ENCODE measurements at places on chromosomes 6 and 20.

DNA sequence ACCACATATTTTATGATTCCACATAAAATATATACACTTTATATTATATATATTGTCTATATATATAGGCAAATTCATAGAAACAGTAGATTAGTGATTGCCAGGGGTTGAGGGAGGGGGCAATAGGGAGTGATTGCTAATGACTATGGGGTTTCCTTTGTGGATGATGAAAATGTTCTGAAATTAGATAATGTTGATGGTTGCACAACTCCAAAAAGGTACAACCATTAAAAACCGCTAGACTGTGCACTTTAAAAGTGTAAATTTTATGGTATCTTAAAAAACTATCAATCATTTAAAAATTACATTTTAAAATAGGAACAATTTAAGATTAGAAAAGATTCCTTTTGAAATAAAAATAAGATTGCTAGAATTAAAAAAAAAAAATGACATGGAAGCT is 23.8 kb upstream of the CEP85L start:
- DNase-seq, result no peak

DNA sequence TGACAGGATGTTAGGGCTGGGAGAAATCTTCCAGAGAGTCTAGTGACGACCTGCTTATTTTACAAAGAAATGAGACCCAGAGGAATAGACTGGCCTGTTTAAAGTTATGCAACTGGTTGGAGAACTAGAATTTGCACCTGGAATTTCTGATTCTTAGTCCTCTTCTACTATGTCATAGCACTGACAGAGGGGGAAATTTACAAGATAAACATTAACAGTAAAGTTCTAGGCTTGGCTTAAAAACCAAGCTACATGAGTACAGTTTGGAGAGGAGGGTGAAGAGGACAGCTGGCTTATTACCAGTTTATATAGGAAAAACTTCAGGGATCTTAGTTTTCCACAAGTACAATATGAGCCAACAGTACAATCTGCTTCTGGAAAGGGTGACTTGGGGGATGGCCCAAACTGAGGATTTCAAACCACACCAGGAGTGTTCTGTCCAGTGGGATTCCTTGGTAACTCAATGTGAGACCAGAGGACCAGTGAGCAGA is 269.6 kb downstream of the CD109 start:
- DNase-seq, result no peak

DNA sequence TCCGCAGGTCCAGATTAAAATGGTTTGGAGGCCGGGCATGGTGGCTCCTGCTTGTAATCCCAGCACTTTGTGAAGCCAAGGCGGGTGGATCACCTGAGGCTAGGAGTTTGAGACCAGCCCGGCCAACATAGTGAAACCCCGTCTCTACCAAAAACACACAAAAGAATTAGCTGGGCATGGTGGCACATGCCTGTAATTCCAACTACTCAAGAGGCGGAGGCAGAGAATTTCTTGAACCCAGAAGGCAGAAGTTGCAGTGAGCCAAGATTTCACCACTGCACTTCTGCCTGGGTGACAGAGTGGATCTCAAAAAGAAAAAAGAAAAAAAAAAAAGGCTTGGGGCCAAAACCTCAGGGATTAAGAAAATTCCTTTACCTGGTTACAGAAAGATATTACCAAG is 30.5 kb downstream of the C6orf15 start:
- no peak for DNase-seq

GRCh38 chr20:1992359-1993110 is 1.3 kb downstream of the PDYN start:
- no peak for DNase-seq

DNA sequence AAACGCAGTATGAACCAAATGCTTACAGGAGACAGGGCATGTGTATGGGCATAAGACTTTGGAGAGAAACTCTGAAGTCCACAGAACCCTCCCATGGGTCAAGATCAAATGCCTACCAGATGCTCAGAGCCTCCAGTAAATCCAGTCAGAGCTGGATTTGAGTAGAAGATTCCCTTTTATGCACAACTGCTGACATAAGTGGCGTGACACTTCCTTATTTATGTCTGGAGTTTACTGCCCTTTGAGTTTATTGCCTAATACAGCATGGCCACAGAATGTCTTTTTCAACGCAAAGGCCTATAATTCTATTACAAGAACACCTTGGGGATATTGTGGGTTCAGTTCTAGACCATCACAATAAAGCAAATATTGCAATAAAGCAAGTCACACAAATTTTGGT is 220.0 kb upstream of the FOXQ1 start:
- DNase-seq, result no peak

- no peak for DNase-seq
These were observed 497.2 kb upstream of the CDH4 start for GRCh38 chr20:60754856-60755255.

GRCh38 chr6:88760091-88760490 is 203.3 kb downstream of the RNGTT start:
- no peak for DNase-seq

GRCh38 chr6:106508277-106508676 is 121.0 kb downstream of the RTN4IP1 start:
- DNase-seq, result no peak

DNA sequence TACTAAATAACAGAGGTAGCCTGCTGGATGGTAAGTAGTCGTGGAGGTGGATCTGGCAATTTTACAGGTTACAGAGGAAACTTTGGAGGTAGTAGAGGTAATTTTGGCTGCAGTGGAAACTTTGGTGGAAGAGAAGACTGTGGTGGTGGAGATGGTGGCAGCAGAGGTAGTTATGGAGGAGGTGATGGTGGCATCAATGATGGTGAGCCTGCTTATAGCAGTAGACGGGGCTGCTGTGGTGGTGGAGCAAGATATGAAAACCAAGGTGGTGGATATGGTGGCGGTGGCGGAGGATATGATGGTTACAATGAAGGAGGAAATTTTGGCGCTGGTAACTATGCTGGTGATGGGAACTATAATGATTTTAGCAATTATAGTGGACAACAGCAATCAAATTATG is 15.3 kb downstream of the RAB5IF start:
- no peak for DNase-seq

DNA sequence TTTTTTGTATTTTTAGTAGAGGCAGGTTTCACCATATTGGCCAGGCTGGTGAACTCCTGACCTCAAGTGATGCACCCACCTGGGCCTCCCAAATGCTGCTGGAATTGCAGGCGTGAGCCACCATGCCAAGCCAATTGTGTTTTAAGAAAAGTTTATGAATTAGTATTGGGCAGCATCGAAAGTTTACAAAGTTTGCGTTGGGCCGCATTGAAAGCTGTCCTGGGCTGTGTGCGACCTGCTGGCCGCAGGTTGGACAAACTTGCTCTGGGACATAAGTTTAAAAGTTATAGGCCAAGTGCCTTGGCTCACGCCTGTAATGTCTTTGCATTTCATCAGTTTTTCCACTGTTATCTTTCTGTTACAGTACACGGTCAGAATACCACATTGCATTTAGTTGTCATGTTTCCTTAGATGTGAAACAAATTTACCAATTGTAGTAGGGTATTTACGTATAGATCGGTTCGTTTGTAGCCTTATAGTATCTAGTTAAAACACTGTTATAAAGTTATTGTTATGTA is 39.5 kb downstream of the ASXL1 start:
- no peak for DNase-seq

- DNase-seq, result no peak
These were observed 83.3 kb downstream of the GMDS start for GRCh38 chr6:2162079-2162445.

DNA sequence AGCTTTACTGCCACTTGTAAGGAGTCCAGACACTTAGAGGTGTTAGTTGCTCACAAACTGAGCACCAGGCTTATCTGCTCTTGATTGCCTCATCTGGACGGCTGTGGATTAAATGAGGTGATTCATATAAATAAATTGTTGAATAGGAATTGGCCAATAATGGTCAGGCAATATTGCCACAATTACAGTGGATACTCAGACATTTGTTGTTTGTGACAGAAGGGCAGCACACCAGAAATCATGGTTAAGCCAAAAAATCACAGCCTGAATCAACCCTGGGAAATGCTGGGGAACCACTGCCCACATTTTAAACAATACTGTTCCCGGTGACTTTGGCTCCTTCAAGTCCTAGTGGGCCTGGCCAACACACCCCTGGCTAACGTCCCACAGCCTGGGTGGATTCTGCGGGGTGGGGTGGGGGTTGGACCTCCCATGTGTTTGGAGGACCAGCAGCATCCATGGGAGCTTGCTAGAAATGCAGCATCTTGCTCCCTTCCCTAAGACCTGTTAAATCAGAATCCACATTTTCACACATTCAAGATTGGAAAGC is 29.5 kb upstream of the SPDEF start:
- DNase-seq, result no peak

- DNase-seq, result no peak
These were observed 29.6 kb upstream of the VEGFA start for GRCh38 chr6:43740321-43740960.

- no peak for DNase-seq
These were observed 416.8 kb upstream of the SPTLC3 start for GRCh38 chr20:12591949-12592470.

- peak; percentile 86 for DNase-seq
These were observed 74.0 kb upstream of the MYL9 start for GRCh38 chr20:36467076-36467999.

GRCh38 chr20:36862857-36863668 is 12.9 kb upstream of the TLDC2 start:
- no peak for DNase-seq

- DNase-seq, result no peak
These were observed 145.5 kb downstream of the TENT5A start for GRCh38 chr6:81606965-81607381.

DNA sequence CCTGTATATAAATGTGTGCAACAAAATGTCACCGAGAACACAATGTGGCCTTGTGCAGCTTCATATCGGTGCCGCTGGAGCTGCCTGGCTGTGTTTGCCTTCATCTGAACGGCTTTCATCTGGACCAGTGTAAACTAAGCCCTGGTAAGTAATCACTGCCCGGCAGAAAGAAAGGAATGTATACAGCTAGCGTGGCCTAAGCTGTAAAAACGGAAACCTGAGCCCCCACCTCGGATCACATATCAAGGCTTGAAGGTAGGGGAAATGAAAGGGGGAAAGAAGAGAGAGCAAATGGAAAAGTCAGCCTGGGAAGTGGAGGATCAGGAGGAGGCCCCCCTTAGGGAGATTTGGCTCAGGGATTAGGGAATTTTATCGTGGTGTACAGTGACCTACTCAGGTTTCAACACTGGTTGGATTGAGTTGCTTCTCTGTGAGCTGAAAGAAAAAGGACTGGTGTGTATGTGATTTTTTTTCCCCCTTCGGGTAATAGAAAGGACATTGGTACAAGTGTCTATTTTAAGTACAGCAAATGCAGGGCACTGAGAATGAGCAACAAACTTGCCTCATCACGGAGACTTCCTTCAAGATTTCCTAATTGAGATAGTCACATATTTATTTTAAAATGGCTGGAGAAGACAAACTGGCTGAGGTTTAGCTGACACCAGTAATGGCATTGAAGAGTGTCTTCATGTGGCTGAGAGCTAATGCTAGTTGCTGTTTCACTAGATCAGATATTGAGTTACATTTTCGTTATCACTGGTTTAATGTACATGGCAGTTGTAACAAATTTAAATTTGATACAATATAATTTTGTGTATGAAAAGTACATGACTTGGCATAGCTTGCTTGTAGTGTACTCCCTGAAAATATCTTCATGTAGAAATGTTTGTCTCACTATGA is 3.5 kb downstream of the SOBP start:
- no peak for DNase-seq

- no peak for DNase-seq
These were observed at the start of gene RAMACL for GRCh38 chr6:166586424-166587156. Gene RAMACL (minus strand): TSS chr6:166586678. CDS start chr6:166586477, 201 bp downstream.

GRCh38 chr6:77857421-77857820 is 204.6 kb downstream of the MEI4 start:
- no peak for DNase-seq

- DNase-seq, result peak; percentile 15
These were observed 607.3 kb upstream of the CITED2 start for GRCh38 chr6:139981768-139982181.

- DNase-seq, result no peak
These were observed 66.4 kb downstream of the ANKS1A start for GRCh38 chr6:34955442-34955841.

- no peak for DNase-seq
These were observed 196.5 kb upstream of the IRAK1BP1 start for GRCh38 chr6:78670802-78671201.

DNA sequence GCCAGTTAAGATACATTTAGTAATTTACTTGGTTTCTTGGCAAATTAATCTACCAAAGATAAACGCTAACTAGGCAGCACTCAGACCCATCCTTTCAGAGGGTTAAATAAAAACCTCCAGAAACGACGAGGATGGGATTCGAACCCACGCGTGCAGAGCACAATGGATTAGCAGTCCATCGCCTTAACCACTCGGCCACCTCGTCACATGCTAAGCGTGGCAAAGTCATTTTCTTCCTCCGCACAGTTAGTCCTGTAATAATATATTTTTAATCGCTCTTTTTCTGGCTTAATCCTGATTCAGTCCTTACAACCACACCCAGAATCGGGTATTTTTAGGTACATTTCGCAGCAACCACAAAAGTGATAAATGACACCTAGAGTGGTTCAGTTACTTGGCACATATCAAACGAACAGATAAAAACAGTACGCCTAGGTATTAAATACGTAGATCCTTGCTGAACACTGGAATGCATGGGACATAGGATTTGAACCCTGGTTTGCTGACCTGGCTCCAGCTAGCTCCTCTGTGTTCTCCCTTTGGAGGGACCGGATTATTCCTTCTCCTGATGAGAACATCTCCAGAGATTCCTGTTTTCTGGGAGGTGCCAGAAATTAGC is 71.6 kb downstream of the GPX5 start:
- DNase-seq, result peak; percentile 46

DNA sequence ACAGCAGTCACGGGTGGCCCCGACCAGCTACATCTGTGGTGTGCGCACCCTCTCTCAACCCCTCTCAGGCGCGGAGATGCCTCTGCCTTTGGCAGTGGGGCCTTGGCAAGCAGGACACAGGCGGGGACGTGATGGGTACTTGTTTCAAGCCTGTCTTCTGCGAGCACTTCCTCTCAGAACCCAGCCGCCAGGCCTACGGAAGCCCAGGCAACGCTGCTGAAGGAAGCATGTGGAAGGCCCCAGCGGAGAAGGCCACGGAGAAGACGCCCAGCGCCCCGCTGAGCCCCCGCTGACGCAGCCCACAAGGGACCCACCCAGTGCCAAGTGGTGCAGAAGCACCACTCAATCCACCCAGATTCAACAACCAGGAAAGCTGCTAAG is 13.0 kb downstream of the SERPINB6 start:
- no peak for DNase-seq

DNA sequence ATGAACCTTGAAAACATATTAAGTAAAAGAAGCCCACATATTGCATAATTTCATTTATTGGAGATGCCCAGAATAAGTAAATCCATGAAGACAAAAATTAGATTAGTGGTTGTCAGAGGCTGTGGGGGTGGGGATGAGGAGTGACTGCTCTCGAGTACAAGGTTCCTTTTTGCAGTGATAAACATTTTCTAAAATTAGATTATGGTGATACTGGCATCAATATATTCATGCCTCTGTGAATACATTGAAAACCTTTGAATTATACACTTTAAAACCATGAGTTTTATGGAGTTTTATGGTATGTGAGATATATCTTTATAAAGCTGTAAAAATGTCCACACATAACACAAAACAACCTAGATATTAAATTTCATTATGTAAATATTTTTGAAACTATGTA is 75.7 kb upstream of the SLC2A12 start:
- DNase-seq, result no peak

GRCh38 chr6:161482517-161482858 is 208.6 kb upstream of the AGPAT4 start:
- no peak for DNase-seq

GRCh38 chr20:6212903-6213302 is 90.1 kb upstream of the FERMT1 start:
- DNase-seq, result no peak

- no peak for DNase-seq
These were observed 24.2 kb downstream of the KIAA0319 start for GRCh38 chr6:24621626-24622289.

GRCh38 chr6:73558624-73559398 is 38.0 kb upstream of the EEF1A1 start:
- no peak for DNase-seq
